Islet precursor cell (in vitro differentiated cells): ENCODE measurements at places on chromosomes 6 and 20.

GRCh38 chr20:51249215-51249614 is 226.3 kb upstream of the KCNG1 start:
- no peak for DNase-seq

DNA sequence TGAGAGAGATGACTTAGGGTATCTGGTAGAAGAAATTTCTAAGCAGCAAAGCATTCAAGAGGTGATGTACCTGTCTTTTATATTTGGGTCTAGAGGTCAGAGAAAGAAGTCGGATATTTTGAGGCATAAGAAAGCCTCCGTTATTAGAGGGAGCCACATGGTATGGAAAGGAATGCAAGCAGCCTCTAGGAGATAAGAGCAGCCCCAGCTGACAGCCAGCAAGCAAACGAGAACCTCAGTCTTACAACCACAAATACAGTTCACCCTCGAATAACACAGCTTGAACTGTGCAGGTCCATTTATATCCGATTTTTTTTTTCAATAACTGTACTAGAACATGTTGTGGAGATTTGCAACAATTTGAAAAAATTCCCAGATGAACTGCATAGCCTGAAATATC is 190.7 kb upstream of the VGLL2 start:
- peak; percentile 60 for DNase-seq

DNA sequence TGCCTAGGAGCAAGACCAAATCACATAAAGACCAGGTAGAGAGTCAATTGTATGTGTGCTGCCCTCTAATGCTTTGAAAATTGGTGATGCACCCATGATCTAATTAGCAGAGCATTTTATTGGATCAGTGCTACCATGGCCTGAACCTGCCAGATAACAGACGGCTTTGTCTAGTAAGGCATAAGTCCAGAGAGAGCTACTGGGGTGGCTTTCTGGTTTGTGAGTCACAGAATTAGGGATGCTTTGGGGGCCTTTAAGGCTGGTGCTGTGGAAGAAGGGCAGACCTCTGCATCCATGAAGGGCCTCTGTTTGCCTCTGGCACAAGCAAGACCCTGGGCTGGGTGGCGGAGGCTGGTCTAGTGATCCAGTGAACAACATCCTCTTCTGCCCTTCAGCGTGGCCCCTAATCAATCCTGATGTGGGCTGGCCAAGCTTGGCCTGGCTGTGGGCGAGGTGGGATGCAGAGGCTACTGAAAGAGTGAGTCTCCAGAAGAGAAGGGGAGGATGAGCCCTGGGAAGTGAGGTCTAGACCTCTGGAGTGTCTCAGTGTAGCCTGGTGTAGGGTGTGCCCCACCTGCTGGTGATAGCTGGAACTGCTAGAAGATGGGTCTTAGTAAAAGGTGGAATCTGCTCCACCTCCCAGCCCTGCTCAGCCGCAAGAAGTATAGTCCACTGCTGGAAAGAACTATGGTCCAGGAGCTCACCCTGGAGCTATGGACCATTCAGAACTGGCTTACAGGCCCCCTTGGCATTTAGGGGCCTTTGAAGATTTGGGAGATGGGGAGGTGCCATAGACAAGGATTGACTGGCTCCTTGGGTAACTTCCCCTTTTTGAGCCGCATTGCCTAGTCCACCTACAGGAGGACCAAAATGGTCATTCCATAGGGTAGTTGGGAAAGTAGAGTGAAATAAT is 36.7 kb upstream of the AAR2 start:
- peak; percentile 93 for DNase-seq

GRCh38 chr6:155004576-155005372 is 9.7 kb downstream of the TIAM2 start:
- DNase-seq: peak; percentile 65

GRCh38 chr20:38935967-38936407 is 9.8 kb downstream of the FAM83D start:
- peak; percentile 79 for DNase-seq

DNA sequence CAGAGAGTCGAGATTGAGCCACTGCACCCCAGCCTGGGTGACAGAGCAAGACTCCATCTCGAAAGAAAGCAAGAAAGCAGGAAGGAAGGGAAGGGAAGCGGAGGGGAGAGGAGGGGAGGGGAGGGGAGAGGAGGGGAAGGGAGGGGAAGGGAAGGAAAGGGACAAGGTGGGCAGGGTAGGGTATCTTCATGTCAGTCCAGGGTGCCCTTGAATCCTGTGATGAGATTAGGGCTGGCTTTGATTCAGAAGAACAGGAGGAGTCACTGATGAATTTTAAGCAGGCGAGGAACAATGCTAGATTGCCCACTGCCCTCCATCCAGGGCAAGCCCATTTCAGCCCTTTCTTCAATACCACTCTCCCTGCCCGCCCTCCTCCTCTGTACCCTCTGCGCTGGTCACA is 35.0 kb upstream of the EPB41L1 start:
- no peak for DNase-seq

- DNase-seq: no peak
Measured at GRCh38 chr6:102126488-102126887, 733.0 kb downstream of the GRIK2 start.
